ENCODE measurements at places on chromosomes 2 and 18. TPM values are rescaled to one million over a fixed set of nuclear protein-coding genes. Genes with fewer than 3 reads are reported as not detected.
A peak's percentile ranks its signal among the peaks of the same experiment; 100 is the strongest.

KIF3C gene
- 11.9 TPM for total RNA-seq

LIMS1 gene
- total RNA-seq = 39.8 TPM

ANKRD12 gene
- total RNA-seq = 11.4 TPM

RGPD3 gene
- 0.75 TPM for total RNA-seq

COL3A1 gene
- 411 TPM for total RNA-seq

DNA sequence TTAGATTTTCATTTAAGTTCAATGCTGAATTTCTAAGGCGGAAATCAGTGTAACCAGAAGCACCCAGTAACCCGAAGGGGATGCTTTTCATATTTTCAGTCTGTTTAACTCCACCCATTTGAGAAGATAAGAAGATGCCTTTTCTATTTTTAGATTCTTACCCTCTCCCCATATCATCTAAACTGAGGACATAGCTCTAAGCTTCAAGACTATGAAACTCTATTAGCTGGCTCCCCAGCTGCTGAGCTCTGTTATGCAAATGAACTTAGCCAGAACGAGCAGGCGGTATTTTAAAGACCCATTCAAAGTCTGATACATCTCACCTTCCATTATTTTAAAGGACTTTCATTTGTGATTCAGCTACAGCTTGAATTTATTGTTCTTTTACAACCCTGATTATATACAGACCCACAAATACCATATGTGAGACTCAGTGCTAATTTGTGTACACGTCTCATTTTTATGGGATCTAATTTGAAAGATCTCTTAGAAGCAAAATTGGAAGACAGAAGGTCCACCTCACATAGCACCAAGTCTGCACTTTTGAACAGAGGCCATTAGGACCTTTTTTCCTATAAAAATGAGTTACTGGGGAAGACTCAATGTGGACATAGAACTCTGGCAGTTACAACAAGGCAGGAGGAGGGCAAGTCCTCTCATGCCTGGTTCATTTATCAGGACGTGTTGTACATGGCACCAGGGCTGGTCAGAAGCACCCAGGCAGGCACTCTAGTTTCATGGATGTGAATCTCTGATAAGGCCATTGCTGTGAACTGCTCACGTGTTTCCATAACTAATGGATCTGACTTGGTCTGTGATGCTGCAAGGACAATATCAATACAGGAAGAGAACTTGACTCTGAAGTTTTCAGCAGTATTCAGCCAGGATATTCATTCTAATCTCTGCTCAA is 16.3 kb downstream of the CDC42EP3 start:
- peak overlapping the region; percentile 84 for H3K27ac ChIP-seq
- no peaks in the 10 kb centered on the region for H3K36me3 ChIP-seq
- H3K27me3 ChIP-seq = no peaks in the 10 kb centered on the region
- DNase-seq = no peak

DNA sequence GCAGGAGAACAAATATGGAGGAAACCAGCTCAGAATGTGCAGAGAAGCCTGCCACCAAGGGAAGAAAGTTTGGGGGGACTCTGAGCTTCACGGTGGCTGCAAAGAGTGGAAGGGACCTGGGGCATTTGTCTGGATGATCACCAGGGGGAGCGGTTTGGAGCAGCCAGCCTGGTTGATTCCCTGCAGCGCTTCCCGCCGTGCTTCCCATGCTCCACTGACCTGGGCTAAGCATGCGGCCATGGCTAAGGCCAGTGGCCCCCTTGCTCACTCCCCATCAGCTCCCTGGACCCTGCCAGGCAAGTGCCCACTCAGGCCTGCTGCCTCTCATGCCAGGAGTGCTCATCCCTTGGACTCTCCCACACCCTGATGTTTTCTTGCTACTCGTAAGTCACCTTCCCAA is 27.0 kb downstream of the NTSR2 start:
- H3K36me3 ChIP-seq = no peaks in the 10 kb centered on the region
- no peak for DNase-seq
- no peak overlapping the region for H3K4me3 ChIP-seq
- H3K27me3 ChIP-seq = no peaks in the 10 kb centered on the region

DNA sequence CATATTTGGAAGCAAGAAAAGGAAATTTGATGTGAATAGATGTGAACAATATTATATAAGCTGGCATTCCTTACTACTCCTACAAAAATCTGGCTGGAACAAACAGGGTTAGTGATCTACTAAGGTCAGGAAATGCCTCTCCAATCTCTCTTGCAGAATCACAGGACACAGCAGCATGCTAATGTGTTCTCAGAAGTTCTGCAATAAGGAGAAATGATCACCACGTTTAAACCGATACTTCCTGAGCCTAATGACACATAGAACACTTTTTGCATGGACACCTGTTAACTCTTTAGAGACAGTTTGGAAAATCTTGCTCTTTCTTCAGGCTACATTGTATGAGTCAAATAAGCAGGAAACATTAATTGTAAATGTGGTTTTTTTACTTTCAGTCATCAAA is 89.6 kb upstream of the MAP3K20 start:
- H3K36me3 ChIP-seq = no peaks in the 10 kb centered on the region
- DNase-seq = no peak
- peak overlapping the region; percentile 53 for H3K27ac ChIP-seq
- no peaks in the 10 kb centered on the region for H3K4me1 ChIP-seq

GRCh38 chr2:133314795-133315194 is 253.5 kb downstream of the NCKAP5 start:
- H3K27me3 ChIP-seq = no peaks in the 10 kb centered on the region
- no peak for DNase-seq
- H3K27ac ChIP-seq = no peak overlapping the region
- no peaks in the 10 kb centered on the region for H3K36me3 ChIP-seq
- no peaks in the 10 kb centered on the region for H3K4me1 ChIP-seq

GRCh38 chr2:31945572-31945935 is 65.3 kb downstream of the MEMO1 start:
- H3K27me3 ChIP-seq = no peaks in the 10 kb centered on the region
- H3K4me3 ChIP-seq = no peak overlapping the region
- no peak for DNase-seq
- no peaks in the 10 kb centered on the region for H3K4me1 ChIP-seq
- H3K27ac ChIP-seq = no peak overlapping the region

GRCh38 chr2:183014005-183014404 is 24.3 kb downstream of the NCKAP1 start:
- H3K36me3 ChIP-seq = peaks cover 5% of the 10 kb centered on the region
- no peaks in the 10 kb centered on the region for H3K4me1 ChIP-seq
- no peaks in the 10 kb centered on the region for H3K27me3 ChIP-seq

DNA sequence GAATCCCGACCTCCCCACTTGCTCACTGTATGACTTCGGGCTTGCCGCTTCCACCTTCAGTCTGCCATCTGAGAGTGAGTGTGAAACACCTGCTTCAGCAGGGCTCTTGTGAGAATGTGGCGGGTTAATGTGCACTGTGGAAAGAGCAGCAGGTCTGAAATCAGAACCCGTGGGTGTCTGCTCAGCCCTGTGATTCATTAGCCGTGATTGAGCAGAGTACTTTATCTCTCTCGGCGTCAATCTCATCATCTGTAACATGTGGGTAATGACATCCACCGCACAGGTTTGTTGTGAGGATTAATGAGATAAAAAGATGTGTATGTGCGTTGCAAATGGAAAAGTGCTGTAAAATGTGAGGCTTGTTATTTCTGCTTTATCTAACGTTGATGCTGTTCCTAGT is 128.6 kb downstream of the LRATD1 start:
- no peaks in the 10 kb centered on the region for H3K4me1 ChIP-seq
- H3K27ac ChIP-seq = no peak overlapping the region
- H3K36me3 ChIP-seq = no peaks in the 10 kb centered on the region
- H3K27me3 ChIP-seq = no peaks in the 10 kb centered on the region

GRCh38 chr2:51258301-51258700 is 226.4 kb upstream of the NRXN1 start:
- no peaks in the 10 kb centered on the region for H3K4me1 ChIP-seq
- no peak overlapping the region for H3K4me3 ChIP-seq
- H3K27me3 ChIP-seq = no peaks in the 10 kb centered on the region
- no peak overlapping the region for H3K27ac ChIP-seq
- no peak for DNase-seq

- H3K36me3 ChIP-seq = no peaks in the 10 kb centered on the region
- no peaks in the 10 kb centered on the region for H3K4me1 ChIP-seq
- no peaks in the 10 kb centered on the region for H3K27me3 ChIP-seq
- H3K27ac ChIP-seq = no peak overlapping the region
- no peak overlapping the region for H3K4me3 ChIP-seq
- no peak for DNase-seq
These were observed 11.6 kb downstream of the ATP6V1C2 start for GRCh38 chr2:10732924-10733565.

- H3K27me3 ChIP-seq = no peaks in the 10 kb centered on the region
- no peak for DNase-seq
- H3K4me1 ChIP-seq = no peaks in the 10 kb centered on the region
- no peak overlapping the region for H3K4me3 ChIP-seq
- no peak overlapping the region for H3K27ac ChIP-seq
- no peaks in the 10 kb centered on the region for H3K36me3 ChIP-seq
These were observed 13.6 kb downstream of the ABCG5 start for GRCh38 chr2:43824951-43825493.

GRCh38 chr2:151623631-151624030 is 110.6 kb downstream of the NEB start:
- H3K27ac ChIP-seq = no peak overlapping the region
- no peak for DNase-seq
- no peaks in the 10 kb centered on the region for H3K4me1 ChIP-seq
- no peaks in the 10 kb centered on the region for H3K27me3 ChIP-seq
- no peak overlapping the region for H3K4me3 ChIP-seq

DNA sequence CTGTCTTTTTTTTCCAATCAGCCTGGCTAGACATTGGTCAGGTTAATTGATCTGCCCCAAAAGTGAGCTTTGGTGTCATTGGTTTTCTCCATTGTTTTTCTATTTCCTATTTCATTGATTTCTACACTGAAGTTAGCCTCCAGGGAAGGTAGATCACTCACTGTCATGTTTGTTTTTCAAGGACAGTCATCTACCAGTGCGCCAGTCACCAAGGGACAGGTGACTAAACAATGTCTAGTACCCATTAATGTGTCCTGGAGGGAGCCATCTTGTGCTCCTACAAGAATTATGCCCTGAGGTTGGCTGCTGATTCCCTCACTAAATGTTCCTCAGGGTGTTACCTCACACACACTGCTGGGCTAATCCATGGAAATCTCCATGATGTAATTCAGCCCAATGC is 17.6 kb upstream of the USP40 start:
- no peak overlapping the region for H3K27ac ChIP-seq
- no peaks in the 10 kb centered on the region for H3K27me3 ChIP-seq

DNA sequence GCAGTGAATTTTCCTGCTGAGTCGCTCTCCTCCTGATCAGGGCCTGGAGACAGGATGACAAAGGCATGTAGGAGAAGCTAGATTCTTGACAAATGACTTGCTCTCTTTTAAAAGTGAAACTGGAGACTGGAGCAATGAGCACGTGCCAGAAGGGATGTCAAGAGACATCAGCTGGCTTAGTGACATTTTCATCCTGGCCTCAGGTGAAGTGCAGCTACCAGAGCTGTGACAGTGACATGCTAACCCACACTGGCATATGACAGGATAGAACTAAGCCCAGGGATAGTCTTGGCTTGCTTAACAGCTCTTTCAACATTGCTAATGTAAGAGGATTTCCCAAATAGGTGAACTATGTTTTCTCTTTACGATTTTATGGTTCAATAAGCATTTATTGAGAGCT is 757.5 kb upstream of the DDX18 start:
- H3K4me1 ChIP-seq = no peaks in the 10 kb centered on the region
- H3K27ac ChIP-seq = no peak overlapping the region
- DNase-seq = no peak
- no peaks in the 10 kb centered on the region for H3K36me3 ChIP-seq
- H3K27me3 ChIP-seq = no peaks in the 10 kb centered on the region

- DNase-seq = no peak
- no peaks in the 10 kb centered on the region for H3K36me3 ChIP-seq
- H3K27ac ChIP-seq = no peak overlapping the region
- no peak overlapping the region for H3K4me3 ChIP-seq
- H3K4me1 ChIP-seq = no peaks in the 10 kb centered on the region
These were observed 236.1 kb downstream of the GCA start for GRCh38 chr2:162579986-162580385.

- H3K27me3 ChIP-seq = no peaks in the 10 kb centered on the region
- H3K4me1 ChIP-seq = no peaks in the 10 kb centered on the region
- no peak for DNase-seq
- H3K27ac ChIP-seq = no peak overlapping the region
- peaks cover 21% of the 10 kb centered on the region for H3K36me3 ChIP-seq
These were observed 130.0 kb downstream of the EPHA4 start for GRCh38 chr2:221442128-221442527.

DNA sequence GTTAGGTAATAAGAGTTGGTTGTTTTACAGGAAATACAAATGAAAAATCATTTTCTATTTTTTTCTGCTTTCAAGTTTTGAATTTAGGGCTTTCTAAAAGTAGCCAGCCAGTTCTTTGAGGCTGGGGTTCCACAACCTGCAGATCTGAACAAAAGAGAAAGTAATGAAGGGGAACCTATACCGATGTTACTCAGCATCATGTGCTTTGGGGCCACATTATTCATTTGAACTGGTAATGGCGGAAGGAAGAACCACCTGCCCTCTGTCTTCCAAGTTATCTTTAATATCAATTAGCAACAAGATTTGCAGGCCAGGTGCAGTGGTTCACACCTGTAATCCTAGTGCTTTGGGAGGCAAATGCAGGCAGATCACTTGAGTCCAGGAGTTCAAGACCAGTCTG is 12.9 kb upstream of the MRO start:
- H3K4me1 ChIP-seq = no peaks in the 10 kb centered on the region
- H3K4me3 ChIP-seq = no peak overlapping the region
- no peaks in the 10 kb centered on the region for H3K27me3 ChIP-seq
- no peak overlapping the region for H3K27ac ChIP-seq
- DNase-seq = no peak

DNA sequence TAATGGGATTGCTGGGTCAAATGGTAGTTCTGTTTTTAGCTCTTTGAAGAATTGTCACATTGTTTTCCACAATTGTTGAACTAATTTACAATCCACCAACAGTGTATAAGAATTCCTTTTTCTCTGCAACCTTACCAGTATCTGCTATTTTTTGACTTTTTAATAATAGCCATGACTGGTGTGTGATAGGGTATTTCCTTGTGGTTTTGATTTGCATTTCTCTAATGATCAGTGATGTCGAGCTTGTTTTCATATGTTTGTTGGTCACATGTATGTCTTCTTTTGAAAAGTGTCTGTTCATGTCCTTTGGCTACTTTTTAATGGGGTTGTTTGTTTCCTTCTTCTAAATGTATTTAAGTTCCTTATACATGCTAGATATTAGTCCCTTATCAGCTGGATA is 322.3 kb downstream of the CDH2 start:
- H3K4me3 ChIP-seq = no peak overlapping the region
- H3K27me3 ChIP-seq = no peaks in the 10 kb centered on the region
- no peak overlapping the region for H3K27ac ChIP-seq
- no peak for DNase-seq
- H3K4me1 ChIP-seq = no peaks in the 10 kb centered on the region

DNA sequence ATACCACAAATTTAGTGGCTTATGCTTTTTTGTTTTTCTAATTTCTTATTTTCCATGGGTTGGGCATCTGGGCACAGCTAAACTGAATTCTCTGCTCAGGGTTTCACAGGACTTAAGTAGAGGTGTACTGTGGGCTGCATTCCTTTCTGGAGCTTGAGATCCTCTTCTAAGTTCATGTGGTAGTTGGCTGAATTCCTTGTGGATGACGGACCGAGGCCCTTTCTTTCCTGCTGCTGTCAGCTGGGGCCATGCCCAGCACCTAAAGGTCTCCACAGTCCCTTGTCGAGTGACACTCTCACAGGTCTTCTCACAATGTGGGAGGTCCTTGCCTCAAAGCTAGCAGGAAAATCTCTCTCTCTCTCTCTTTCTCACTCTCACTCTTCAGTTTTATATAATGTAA is 433.5 kb upstream of the LRATD1 start:
- no peaks in the 10 kb centered on the region for H3K36me3 ChIP-seq
- no peaks in the 10 kb centered on the region for H3K27me3 ChIP-seq
- H3K4me1 ChIP-seq = no peaks in the 10 kb centered on the region
- no peak for DNase-seq
- no peak overlapping the region for H3K27ac ChIP-seq
- no peak overlapping the region for H3K4me3 ChIP-seq

All from ascending aorta (tissue), 2 donors.